GOT3 (cell line): ENCODE measurements at places on chromosomes 2 and 18.

DNA sequence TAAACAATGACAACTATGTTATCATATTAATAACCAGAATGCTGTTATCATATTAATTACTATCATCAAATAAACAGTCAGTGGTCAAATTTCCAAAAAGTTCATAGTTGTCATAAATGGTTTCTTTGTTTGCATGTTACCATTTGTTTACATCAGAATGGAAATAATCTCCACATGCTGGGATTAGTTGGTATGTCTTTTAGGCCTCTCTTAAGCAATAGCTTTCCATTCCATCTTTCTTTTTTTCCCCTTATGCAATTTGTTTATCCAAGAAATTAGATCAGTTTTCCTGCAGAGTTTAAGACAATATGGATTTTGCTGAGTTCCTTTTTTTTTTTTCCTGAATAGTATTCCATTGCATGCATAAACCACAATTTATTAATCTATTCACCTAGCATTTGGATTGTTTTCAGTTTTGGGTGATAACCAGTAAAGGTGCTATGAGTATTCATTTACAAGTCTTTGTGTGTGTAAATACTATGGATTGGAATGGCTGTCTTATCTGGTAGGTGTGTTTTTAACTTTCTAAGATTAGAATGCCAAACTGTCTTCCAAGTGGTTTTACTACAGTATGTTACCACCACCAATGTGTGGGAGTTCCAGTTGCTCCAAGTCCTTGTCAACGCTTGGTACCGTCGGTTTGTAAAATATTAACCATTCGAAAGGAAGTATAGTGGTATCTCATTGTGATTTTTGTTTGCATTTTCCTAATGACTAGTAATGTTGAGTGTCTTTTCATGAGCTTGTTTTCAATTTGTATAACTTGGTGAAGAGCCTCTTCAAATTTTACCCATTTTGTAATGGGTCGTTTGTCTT, 33.3 kb upstream of the TXNDC2 start:
- DNase-seq = no peak

DNA sequence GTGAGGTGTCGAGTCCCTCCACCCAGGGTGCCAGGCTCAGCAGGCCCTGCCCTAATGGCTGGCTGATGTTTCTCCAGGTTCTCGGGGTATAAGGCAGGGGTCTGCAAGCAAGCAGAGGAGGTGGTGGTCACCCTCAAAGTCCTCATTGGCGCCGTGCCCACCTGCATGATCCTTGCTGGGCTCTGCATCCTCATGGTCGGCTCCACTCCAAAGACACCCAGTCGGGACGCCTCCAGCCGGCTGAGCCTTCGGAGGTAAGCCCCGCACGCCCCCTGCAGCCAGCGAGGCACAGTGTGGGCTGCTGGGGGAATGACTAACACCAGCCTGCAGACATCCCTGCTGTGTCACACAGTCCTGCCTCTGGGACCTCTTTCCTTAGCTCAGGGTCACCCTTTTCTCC, 14.1 kb downstream of the MFSD2B start:
- DNase-seq = no peak

DNA sequence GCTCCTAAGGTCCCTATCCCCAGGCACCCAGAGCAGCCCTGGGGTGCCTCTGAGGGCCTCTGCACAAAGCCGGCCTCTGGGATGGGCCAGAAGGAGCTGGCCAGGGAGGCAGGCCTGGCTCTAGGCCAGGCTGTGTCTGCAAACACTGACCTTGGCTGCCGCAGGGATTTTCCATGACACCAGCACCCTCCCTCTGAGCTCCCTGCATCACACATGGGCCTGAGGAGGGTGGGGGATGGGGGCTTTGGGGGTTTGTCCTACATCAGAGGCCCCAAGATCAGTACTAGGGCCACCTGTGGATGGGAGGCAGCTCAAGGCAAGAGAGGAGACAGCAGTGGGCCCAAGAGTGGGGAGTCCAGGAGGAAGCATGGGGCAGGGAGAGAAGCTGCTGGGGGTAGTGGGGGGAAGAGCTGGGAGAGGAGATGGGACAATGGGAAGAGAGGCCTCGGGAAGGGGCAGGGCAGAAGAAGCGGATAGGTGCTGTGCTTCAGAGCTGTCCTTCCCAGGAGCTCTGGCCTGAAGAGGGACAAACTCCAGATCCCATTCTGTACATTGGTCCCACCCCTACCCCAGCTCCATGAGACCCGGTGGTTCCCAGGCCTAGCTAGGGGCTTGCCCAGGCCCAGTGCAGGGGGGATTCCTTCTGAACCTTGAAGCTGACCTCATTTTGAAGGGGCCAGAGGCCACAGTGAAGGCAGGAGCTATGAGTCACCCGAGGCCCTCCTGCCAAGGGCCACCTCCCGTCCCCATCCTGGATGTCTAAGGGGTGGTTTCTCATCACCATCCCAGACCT, 28.0 kb downstream of the KCNK3 start:
- DNase-seq = peak; percentile 27

GRCh38 chr2:221104361-221104811, 467.7 kb downstream of the EPHA4 start:
- DNase-seq = no peak

DNA sequence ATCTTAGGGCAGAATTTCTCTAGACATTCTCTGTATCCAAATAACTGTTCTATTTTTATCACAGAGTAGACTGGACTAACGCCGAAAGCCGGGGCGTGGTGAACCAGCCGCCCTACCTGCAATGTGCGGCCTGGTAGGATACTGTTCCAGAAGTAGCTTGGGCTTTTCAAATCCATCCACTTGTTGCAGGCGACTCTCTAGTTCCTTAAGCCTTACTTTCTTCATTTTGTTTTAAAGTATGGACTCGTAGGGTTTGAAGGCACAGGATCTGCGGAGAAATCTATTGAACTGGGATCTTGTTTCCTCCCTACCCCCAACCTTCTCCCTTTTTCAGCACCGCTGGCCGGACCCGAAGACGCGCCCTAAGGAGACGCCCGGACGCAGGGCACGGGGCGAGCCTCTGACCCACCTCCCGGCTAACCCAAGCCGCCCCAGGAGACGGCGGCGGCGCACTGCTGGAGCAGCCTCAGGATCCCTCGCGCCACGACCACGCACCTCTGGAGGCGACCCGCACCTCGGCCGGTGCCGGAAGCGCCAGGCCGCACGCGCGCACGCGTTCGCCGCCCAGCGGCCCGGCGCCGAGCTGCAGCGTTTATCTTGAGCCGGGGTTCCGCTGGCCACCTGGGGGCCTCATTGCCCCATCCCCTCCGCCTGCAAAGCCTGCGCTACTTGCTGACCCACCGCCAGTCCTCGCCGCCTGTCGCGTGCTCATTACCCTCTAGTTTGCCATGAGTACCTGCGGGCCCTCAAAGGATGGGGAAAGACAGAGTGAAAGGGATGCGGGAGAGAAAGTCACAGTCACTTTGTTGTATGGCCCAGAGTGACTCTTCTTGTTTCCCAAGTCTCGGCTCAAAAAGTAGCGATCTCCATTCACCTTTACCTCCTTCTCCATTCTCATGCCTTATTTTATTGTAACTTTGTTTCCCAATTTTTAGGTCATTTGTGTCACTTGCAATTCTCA, at the start of gene METTL5:
Gene METTL5 (minus strand): TSS at position 533 of the 961 bp plus-strand sequence. CDS start 308 bp downstream, at position 225.
- DNase-seq = peak; percentile 58

GRCh38 chr2:12265646-12266045, 451.1 kb upstream of the TRIB2 start:
- no peak for DNase-seq

DNA sequence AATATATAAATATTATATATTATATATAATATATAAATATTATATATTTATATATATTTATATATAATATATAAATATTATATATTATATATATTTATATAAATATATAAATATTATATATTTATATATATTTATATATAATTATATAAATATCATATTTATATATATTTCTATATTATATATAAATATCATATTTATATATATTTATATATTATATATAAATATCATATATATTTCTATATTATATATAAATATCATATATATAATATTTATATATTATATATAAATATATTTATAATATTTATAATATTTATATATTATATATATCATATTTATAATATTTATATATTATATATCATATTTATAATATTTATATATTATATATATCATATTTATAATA, 321.4 kb downstream of the CDH2 start:
- DNase-seq = no peak

DNA sequence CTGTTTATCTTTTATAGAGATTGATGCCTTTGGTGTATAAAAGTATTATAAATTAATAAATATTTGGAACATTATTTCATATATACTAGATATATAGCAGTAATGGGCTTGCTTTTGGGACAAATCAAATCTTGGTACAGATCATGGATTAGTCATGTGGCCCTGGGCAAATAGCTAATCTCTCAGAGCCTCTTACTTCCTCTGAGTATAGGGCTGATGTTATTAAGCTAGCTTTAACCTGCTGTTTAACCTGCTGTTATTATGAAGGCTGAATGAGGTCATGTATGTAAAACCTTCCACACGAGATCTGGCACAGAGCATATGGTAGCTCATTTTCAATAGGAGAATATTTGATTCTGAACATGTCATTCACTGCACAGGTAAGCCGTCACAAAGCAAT, 5.7 kb downstream of the ITGB6 start:
- no peak for DNase-seq

GRCh38 chr2:212732860-212733259, 194.3 kb upstream of the ERBB4 start:
- DNase-seq = no peak

DNA sequence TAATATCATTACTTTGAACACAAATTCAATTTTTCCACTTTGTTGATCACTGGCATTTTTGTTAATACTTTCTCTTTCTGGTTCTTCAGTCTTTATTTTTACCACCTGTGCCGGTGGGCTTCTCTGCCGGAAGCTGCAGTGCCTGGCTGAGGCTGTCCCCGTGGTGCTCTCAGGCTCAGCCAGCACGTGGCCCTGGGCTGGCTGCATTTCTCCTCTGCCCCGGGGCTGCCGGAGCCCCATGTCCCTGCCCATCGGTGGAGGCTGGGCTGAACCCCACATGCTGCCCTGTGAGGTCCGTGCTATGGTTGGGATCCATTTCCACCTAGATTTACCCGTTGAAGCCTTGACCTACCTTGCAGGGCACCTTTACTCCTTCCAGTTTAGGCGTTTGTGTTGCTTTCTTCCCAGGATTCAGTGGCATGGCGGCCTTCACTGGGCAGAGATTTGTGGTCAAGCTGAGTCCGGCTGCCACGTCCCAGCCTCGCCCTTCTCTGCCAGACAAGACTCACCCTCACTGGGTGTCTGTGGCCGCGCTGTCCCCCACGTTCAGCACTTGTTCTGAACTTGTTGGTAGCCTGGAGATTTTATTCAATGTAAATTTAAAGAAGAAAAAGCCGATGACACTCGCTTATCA, 12.8 kb upstream of the TMEM18 start:
- no peak for DNase-seq

DNA sequence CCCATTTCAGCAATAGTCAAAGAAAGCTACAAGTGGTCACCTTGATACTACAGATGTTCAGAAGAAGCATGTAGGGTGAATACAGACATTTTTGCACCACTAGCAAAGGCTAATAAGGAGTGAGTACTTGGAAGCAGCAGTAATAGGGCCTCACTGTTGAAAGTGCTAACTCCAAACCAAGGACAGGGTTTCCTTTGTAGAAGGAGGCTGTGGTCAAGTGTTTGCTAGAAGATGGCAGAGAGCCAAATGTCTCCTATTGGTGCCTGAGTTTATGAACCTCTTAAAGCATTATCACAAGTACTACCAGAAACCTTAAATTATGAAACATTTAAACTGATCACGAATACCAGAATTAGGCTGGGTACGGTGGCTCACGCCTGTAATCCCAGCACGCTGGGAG, 308.1 kb downstream of the ZEB2 start:
- DNase-seq = no peak

GRCh38 chr2:134271758-134272157, 17.9 kb downstream of the MGAT5 start:
- no peak for DNase-seq

DNA sequence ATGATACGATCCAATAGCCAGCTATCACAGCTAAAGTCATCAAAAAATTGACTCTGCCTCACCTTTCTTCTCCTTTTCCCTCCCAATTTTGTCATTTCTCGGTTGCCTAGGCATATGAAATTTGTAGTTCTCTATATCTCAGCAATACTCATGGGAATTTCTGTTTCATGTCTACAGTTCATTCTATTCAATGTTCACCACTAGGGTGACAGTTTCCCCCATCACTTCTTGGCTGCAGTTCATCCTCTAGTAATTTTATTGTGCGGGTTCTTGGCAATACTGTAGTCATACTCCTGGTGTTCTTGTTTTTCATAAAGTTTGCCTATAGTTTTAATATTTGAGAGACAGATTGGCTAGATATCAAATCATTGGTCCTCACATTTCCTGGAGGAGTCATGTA, 872.2 kb upstream of the ID2 start:
- no peak for DNase-seq

DNA sequence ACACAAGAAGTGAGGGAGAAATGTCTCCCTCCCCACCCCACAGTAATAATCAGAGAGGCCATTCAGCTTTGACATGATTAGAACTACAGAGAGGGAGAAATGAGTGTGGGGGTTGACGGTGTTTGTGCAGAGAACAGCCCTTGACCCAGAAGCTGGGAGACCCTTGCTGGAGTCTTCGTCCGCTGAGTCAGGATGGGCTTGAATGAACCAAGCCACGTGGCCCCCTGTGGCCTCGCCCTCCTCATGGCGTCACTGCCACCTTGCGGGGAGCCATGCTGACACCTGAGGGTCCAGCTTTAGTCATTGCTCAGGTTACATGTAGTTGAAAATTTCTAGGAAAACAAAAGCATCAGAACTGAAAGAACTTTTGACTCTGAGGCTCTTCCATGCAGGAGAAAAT, 101.2 kb downstream of the DGKD start:
- no peak for DNase-seq

DNA sequence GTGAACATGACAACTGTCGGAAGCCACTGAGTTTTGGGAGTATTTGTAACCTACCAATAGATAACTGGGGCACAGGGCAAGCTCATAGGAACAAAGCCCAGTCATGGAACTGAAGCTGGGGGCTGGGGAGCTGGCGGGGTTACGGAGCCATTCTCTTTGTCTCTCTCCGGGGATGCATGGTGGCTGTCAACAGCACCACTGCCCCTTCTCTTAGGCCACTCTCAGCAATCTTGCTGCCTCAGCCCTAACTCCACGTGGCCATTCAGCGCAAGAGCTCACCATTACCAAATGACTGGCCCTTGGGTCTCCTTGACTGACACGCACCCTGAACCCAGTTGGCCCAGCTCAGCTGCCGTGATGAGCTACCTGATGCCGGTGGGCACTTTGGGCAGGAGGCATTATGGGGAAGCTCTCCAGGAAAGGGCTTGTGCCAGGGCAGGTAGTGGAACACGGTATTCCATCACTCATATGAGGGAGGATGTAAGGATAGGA, 33.6 kb upstream of the ODC1 start:
- DNase-seq = no peak
